ENCODE measurements at places on chromosomes 12 and 14.

GRCh38 chr12:28239918-28240317 is 49.7 kb downstream of the CCDC91 start:
- DNase-seq: no peak

- DNase-seq: peak; percentile 25
These were observed 553 bp downstream of the TRIM9 start for GRCh38 chr14:51094282-51094821.

DNA sequence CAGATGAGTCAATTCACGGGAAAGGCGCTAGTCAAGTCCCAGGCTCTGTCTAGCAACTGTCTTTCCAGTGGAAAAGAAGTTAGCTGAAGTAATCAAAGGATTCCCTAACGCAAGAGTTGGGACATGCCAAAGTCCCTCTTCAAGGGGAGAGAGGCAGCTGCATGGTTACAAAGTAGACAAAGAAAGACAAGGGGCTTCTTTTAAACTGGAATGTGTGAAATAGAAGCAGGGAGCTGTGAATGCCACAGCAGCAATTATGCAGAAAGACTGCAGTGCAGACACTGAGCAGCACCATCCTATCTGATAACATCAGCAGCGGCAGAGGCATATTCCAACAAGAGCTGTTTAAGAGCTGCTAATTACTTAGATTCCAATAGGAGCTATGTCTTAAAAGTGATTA is 12.5 kb upstream of the CIPC start:
- DNase-seq: no peak

DNA sequence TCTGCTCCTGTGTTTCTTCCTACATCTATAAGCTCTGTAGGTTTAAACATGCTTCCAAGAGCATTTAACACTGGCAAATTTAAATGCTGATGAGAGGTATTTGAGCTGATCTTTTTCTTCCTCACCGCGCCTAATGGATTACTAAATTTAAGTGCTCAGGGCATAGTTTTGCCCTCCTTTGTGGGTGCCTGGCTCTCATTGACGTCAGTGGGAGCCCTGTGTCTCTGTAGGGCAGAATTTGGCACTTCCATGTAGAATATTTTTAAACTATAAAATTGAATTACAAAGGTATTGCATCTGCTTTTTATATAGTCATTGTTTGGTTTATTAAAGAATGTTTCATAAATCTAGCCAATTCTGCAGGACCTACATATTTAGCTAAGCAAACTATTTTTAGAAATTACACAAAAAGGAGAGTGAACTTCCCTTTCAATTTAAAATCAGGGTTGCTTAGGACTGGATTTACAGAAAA is 444.8 kb downstream of the AEBP2 start:
- DNase-seq: no peak

DNA sequence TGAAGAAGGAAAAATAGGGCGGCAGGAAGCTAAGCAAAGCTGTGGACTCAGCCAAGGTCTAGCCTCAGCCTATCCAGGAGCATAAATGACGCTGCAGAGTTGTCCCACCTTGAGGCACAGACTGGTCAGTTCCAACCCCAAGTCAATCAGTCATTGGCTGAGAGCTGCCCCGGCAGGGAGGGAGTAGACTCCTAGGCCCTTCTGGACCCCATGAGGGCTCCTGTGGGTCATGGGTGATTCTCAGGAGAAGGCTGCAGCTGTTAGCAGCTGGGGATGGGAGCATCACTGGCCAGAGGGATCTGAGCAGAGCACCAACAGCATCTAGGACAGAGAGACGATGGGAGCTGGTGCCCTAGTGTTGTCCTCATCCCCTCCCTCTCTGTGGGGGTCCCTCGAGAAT is 51.8 kb upstream of the ESRRB start:
- DNase-seq: no peak

GRCh38 chr14:99803803-99804202 is 10.6 kb downstream of the EML1 start:
- DNase-seq: no peak

- no peak for DNase-seq
These were observed 94.8 kb downstream of the LRP6 start for GRCh38 chr12:12171991-12172511.

DNA sequence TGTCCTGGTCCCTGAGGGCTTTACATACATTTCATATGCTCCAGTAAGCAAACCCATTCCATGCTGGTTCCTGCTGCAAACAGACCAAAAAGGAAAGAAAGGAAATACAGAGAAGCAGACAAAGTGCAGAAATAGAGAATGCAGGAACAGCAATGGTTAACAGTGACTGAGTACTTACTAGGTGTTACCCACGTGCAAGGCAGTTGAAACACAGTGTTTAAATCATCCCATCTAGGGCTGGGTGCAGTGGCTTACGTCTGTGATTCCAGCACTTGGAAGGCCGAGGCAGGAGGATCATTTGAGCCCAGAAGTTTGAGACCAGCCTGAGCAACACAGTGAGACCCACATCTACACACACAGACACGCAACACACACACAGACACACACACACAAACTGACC is 21.2 kb upstream of the NINJ2 start:
- no peak for DNase-seq

DNA sequence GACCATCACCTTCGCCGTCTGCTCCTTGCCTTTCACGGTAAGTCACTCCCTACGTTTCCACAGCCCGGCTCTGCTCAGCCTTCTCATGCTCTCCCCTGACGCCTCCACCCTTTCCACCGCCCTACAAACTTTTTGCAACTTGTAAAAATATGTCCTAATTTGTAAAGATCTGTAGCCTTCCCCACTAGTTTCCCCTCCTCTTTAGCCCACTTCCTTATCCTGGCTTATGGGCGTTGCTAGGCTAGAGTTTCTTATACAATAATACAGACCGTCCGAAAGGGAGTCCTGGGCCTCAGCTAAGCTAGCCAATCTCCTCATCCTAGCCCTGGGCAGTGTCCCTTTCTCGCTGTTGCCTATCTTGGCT is 1.2 kb downstream of the PTGER2 start:
- DNase-seq: no peak

- no peak for DNase-seq
These were observed 941 bp upstream of the PPP1CC start for GRCh38 chr12:110743571-110744093.

DNA sequence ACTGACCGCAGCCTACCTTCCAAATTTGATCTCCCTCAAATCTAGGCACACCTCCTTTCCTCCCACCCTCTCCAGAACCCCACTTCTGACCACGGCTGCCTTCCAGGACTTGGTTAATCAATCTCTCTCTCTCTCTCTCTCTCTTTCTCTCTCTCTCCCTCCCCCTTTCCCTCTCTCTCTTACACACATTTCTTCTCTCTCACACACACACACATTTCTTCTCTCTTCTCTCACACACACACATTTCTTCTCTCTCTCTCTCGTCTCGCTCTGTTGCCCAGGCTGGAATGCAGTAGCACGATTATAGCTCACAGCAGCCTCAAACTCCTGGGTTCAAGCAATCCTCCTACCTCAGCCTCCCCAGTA is 521 bp upstream of the GMFB start:
- no peak for DNase-seq

DNA sequence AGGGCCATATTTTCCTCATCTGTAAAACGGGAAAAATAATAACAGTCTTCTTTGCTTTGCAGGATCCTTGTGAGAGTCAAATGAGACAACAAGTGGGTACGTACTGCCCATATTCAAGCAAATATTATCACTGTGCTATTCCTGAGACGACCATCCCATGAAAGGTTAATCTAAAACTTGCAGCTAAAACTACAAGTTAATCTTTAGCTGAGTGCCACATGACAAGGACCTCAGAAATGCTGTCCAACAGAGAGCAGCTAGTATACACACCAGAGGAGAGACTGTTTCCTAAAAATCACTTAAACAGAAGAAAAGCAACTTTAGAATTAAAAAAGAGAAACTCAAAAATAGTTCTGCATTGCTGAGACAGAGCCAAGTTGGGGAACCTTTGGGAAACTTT is 162.7 kb upstream of the TMTC2 start:
- no peak for DNase-seq

DNA sequence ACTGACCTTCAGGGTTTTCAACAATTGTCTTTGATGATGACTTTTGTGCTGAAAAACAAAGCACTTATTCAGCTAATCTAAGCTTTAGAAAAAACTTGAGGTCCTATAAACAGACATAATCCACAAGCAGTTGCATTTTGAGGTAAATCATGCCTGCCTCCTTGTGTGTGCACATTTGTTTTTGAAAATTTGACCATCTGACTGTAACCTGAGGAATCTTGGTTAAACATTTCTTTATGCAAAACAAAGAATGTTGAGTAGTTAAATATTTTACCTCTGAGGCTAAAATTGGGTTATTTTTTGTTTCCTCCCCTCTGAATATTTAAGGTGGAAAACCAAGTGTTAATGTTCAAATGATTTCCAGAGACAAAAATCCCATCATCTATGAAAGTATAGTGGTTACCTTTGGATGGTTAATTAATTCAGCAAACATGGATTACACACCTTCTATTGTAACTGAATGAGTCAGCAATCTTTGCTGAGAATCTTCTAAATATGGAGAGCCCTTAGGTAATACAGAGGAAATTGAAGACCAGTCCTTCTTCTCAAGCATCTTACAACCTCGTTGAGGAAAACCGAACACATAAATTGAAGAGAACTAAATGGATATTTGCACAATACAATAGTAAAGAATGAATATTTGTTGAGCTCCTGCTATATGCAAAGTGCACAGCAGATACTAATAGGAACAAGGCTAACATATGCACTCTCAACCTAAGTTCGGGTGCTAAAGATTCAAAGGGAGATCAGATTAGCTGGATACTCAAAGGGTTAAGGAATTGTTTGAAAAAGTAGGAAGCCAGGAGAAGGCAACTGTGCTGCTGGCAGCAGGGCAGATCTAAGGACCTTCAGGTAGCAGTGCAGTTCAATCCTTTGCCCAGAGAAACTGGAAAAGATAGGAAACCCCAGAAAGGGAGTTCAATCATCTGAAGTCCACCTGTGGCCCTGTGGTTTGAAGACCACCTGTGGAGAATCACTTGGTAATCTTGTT is 115.2 kb downstream of the BMP4 start:
- no peak for DNase-seq

GRCh38 chr12:113271853-113272561 is 50.7 kb downstream of the TPCN1 start:
- DNase-seq: peak; percentile 72

GRCh38 chr14:39015964-39016577 is 87.0 kb downstream of the SEC23A start:
- DNase-seq: no peak

DNA sequence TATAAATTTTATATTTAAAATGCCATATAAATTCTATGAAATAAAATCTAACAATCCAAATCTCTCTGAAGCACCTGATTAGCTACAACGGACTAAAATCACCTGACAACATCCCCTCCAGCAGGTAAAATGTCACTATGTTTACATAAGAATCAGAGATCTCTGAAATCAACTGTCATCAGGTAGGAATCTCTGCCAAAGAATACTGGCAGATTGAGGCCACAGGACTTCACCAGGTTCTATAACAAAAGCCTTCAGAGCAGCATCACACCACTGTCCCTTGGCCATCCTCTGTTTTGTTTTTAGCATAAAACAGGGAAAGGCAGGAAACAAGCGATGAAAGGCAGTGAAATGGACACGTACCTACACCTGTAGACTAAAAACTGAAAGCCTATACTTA is 22.1 kb downstream of the FGD6 start:
- no peak for DNase-seq

- no peak for DNase-seq
These were observed 33.6 kb downstream of the HCAR2 start for GRCh38 chr12:122669397-122670070.

DNA sequence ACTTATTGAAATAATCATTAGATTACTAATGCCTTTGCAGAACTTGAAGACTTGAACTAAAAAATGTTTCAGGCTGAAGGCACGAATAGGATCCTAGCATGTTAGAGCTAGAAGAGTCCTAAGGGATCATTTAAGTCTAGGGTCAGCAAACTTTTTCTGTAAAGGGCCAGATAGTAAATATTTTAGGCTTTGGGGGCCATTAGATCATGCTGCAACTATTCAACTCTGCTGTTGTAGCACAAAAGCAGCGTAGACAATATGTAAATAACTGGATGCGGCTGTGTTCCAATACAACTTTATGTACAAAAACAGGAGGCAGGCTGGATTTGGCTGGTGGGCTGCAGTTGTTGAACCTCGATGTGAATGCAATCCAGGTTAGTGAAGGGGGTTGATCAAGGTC is 221.7 kb downstream of the ATP23 start:
- DNase-seq: no peak

GRCh38 chr12:41962171-41962572 is 182.5 kb downstream of the GXYLT1 start:
- peak; percentile 77 for DNase-seq

- DNase-seq: no peak
These were observed 197.5 kb downstream of the TSPAN9 start for GRCh38 chr12:3274664-3275063.

DNA sequence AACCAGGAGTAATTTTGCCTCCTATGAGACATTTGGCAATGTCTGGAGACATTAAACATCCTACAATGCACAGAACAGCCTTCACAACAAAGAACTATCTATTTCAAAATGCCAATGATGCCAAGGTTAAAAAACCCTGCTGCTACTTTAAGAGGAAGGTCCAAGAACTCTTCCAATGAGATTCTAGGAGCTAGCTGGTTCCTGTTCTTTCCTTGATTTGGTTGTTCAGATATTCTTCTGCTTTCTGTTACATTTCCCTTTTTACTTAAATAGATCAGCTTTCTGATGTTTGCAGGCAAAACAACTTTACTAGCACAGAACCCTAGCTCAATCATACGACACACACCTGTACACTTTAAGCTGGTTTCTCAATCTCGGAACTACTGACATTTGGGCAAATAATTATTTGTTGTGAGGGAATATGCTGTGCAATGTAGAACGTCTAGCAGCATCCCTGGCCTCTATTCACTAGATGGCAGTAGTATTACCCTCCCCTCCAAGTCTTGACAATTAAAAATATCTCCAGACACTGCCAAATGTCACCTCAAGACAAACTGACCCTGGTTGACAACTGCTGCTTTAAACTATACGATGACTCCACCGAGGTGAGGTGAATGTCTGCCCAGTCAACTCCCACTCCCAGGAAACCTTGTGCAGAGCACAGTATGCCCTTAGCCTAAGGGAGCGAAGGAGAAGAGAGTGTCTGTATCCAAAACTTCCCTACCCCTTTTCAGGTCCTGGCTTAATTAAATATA is 4.4 kb downstream of the BLTP3B start:
- DNase-seq: no peak

GRCh38 chr12:49789992-49790391 is 38.2 kb downstream of the NCKAP5L start:
- DNase-seq: no peak

GRCh38 chr14:49512571-49512970 is 73.6 kb downstream of the RPS29 start:
- DNase-seq: no peak

DNA sequence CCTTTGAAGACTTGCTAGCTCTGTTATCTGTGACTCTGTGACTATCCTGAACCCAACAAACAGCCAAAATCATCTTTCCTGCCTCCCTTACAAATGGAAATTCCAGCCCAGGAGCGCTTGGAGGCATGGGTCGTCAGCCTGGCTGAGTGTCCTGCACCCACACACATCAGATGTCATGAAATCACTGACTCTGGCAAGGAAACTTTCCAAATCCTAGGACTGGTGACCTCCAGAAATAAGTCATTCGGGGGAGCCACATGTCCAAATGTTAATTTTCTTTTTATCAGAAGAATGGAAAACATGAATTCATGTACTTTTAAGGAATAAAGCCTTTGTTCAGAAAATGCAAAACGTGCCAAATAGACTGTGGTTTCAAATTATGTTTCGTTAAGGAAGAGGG is 96.3 kb upstream of the EVL start:
- DNase-seq: no peak
